ENCODE measurements at places on chromosomes 3 and 15.

DNA sequence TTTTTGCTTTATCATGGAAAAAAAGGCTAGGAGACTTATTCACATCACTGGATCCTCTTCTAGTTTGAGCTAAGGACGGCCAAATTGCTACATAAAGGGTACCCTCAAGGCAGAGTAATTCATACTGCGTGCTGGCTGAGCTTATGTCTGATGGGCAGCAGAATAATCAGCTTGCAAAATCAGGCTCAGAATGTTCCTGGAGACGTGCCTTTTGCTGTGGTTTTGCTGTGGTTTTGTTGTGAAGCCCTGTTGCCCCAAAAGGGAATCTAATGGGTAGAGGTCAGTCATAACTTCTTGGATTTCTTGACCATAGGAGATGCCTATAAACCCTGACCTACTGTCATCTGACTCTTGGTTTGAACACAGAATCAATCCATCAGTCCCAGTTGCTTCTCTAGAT, 189.9 kb downstream of the SOX2 start:
- no peak for DNase-seq

GRCh38 chr3:141083836-141084649, 32.9 kb downstream of the SPSB4 start:
- no peak for DNase-seq

DNA sequence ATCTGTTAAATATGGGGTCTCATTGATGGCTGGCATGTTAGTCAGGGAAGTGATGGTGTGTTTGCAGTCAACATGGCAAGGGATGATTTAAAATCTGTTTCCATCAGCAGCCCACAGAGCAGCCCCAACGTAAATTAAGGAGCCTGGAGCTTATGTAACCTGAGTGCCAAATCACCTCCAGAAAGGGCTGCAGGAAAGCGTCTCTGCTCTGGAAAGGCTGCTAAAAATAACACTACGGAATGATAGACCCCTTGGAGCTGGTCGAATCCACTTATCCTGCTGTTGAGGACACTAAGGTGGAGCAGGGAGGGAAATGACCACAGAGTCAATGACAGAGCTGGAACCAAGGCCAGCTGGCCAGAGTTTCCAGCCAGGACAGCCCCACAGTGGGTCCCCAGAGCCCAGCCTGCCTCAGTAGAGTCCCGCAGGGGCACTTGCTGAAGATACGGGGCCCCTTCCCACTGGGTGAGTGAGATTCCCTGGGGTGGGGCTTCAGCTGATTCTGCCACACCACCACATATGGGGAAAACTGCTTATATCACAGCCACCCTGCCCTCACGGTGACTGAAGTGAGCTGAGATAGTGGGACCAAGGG, 63.5 kb downstream of the EPHB1 start:
- DNase-seq = no peak

DNA sequence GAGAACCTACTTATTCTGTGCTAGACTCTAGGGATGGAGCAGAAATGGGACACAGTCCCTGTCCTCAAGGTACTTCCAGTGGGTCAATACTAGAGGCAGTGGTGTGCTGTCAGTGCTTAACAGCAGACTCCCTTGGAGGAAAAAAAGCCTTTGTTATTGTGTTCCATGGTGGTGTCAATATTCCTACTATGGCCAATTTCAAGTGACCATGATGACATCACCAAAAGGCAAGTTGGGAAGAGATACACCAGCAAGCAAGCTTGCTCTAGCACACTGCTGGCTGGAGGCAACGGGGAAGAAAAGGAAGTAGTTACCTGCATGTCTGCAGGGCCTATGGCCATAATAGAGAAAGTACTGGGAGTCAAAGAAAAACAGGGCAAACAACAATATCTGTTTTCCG, 89.6 kb upstream of the ETV5 start:
- no peak for DNase-seq

GRCh38 chr3:53085476-53085875, 39.6 kb upstream of the SFMBT1 start:
- no peak for DNase-seq

- DNase-seq = no peak
These were observed 48.2 kb upstream of the FMN1 start for GRCh38 chr15:33242669-33243191.

GRCh38 chr15:89330881-89331595, 3.6 kb downstream of the POLG start:
- DNase-seq = no peak

GRCh38 chr3:150666167-150666566, 37.6 kb downstream of the ERICH6 start:
- no peak for DNase-seq

DNA sequence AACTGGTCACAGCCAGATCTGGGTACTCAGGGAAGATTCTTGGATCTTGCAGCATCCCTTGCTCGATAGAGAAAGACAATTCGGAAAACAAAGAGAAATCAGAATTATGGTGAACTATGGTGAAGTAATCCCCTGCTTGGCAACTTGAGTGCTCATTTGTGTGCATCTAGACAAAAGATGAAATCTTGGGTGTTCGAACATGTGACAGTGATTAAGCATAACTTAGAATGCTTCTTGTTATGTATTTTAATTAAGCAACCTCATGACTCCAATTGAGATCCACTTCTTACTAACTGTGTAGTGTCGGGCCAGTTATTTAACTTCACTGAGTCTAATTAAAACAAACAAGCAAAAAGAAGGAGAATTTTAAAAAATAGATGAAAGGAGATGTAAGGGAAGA, 56.5 kb downstream of the ZNF385D start:
- no peak for DNase-seq

- DNase-seq = no peak
These were observed 66.9 kb upstream of the PLAAT1 start for GRCh38 chr3:193174140-193174539.

DNA sequence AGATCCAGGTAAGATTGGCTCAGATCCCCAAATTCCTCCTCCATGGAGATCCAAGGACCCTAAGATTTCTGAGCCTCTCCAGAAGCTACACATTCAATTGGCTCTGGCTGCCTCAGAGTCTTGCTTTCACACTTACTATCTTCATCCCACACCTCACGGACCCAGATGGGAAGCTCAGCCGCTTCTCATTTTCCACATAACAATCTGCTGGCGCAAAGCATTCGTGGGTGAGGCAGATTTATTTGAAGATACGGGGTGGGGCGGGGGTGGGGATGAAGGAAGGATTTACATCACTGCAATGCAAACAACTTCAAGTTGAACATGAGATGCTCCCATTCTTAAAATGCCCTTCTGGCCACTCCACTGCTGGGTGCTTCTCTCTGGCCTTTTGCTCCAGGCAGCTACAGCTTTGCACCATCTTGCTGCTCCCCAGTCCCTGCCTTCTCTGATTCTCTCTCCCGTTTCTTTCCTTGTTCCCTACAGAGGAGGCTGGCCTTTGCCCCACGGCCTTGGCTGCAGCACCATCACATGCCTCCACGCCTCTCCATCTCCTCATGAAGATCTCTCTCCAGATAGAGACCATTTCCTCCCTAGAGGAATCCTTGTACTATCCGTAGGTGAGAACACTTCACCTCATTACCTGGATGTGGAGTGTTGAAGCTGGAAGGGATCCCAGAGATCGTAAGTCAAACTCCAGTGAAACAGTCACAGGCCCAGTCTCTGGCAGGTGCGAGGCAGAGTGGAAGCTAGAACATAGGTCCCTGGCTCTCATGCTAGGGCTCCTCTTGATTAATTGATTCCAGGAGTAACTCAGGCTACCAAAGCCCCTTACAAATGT, 175.9 kb downstream of the RPLP1 start:
- DNase-seq = no peak

- no peak for DNase-seq
These were observed 7.2 kb downstream of the RPL22L1 start for GRCh38 chr3:170862618-170863374.

Measured in H9 (cell line).